ENCODE measurements at places on chromosomes 2 and 18. TPM values are rescaled to one million over a fixed set of nuclear protein-coding genes. Genes with fewer than 3 reads are reported as not detected.

- DNase-seq: no peak
Measured at GRCh38 chr2:217331523-217332416, 471.9 kb upstream of the TNP1 start.

DNA sequence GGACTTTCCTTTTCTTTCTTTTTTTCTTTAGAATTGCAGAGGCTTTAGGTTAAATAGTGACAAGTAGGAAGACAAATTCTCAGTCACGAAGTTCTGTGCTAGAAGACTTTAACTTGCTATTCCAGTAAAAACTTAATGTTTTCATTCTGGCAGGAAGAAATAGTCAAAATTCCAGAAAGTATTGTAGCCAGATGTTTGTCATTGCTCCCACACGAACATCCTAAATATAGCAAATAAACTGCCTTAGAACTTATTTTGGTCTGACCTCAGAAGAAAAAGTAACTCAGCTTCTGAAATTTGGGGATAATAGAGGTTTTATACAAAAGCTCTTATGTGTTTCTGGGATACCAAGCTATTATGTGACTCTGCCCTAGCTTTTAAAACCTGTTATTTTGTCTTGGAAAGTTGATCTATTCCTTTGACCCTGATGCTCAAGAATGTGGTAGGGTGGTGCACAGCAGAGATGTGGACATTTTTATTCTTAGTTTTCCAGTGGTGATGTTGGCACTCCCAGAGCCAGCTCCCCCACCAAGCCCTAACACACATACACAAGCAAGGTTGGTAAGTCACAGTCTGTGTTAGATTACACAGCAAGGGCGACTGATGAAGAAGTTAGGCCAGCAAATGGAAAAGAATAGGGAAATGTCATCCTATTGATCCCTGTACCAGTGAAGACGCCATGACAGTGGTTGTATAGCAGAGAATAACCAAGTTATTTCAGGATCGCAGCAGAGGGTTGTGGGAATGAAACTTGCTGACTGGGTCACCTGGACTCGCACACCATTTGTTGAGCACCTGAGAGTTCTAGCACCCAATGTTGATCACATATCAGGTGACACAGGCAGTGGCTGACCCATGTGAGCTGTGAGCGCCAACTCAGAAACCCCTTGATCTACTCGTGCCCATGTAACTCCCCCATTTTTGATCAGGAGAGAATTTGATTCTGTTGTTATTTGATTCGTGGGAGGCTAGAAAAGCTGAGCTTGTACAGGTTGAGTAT lies 23.7 kb downstream of the FARP2 start:
- no peak for DNase-seq

Gene UGT1A5
- 3.2 TPM for total RNA-seq

GRCh38 chr18:54031243-54031642 lies 193.2 kb downstream of the MBD2 start:
- no peak for DNase-seq

- DNase-seq: no peak
Measured at GRCh38 chr2:98565941-98566340, 42.4 kb downstream of the COA5 start.

Gene IL18R1
- 3.3 TPM for total RNA-seq

DNA sequence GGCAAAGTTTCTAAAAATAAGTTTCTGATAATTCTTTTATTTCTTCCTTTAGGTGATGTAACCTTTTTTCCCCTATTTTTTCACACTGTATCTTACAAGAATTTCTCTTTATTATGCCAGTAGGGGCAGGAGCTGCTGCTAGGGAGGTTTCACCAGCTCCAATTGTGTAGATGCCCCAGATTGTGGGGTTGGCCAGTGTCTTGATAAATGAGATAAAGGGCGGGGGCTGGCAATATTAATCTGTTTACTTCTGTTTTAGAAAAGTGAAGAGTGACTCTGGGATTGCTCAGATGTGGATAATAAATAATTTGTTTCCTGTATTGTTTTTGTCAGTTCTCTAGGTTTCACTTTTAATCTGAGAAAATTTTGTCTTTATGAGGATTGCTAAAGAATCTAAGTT lies 190.4 kb downstream of the MC4R start:
- DNase-seq: no peak

Gene COL4A4
- total RNA-seq: 0.23 TPM

Gene ERBB4
- 1.5 TPM for total RNA-seq

DNA sequence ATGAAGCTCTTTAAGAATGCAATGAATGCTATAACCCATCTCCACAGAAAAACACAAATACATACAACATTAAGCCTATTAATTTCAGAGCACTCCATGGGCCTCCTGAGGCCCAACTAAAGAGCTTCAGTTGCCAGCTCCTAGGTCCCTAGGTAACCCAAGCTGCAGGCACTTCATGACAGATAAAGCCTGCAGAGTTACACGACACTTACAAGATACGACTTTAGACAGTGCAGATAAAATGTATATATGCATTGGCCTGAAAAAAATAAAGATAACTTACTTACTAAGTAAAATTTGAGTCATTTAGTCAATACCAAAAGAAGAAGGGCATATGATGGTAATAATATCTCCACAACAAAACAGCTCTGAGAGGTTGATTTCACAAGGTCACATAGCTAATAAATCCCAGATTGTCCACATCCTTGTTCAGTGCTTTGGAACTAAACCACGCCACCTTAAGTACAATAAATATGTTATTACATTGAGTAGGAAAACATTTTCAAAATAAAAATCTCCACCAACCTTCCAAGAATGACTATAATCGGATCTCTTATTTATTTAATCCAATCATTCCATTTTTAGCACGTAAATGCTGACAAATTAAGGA lies 3.4 kb downstream of the MAP4K3 start:
- no peak for DNase-seq

- no peak for DNase-seq
Measured at GRCh38 chr2:100630473-100630977, 67.7 kb downstream of the PDCL3 start.

GRCh38 chr2:67642046-67642382 lies 244.9 kb downstream of the ETAA1 start:
- no peak for DNase-seq

Gene C2orf80
- total RNA-seq: not detected

Gene RGPD5
- 7.7 TPM for total RNA-seq

- no peak for DNase-seq
Measured at GRCh38 chr2:106948540-106948939, 62.6 kb upstream of the ST6GAL2 start.

- no peak for DNase-seq
Measured at GRCh38 chr2:55152475-55153412, 79.3 kb downstream of the CLHC1 start.

GRCh38 chr2:120229341-120229740 lies 6.1 kb upstream of the TMEM185B start:
- peak; percentile 52 for DNase-seq

DNA sequence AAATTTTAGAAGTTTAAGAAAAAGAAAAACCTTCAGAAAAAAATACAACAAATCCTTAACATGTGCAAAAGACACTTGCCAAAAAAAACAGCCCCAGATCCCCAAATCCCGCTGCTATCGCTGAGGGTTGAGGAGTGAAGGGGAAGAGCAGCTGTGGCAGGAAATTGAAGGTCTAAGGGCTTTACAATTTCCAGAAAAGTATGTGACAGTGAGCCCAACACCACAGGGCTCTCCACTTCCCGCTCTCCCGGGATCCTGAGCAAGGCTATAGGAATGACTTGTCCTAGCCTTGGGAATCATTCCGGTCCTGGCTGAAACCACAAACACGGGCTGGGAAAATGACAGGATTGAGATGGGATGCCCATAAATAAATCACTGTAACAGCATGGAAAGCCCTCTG lies 191.4 kb downstream of the TMEM163 start:
- DNase-seq: no peak

DNA sequence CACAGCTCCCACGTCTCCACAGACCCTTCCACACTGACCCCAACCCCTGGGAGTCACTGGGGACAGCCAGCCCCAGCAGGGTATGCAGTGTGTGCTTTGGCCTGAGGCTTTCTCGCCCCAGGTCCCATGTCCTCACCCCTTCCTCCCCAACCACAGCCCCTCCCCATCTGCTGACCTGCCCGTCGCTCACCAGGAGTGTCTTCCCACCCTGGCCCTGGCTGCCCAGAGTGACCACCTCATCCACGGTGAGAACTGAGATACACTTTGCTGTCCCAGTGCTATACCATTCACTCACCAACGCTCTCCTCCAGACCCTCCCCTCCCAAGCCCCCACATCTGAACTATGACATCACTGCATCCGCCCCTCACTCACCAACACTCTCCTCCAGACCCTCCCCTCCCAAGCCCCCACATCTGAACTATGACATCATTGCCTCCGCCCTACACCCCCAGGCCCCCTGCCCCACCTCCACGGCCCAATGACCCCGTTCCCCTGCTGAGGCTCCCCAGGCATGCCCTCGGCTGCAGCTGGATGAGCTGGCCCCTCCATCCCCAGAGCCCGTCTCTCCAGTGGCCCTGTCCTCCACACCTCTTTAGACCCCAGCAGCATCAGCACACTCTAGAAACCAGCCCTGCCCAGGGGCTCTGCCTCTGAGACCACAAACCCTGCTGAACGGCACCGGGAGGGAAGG lies 55.2 kb downstream of the ANKMY1 start:
- peak; percentile 76 for DNase-seq

Gene LYPD6
- total RNA-seq: 1.9 TPM

GRCh38 chr2:173997753-173998152 lies 32.6 kb upstream of the SP3 start:
- DNase-seq: no peak

DNA sequence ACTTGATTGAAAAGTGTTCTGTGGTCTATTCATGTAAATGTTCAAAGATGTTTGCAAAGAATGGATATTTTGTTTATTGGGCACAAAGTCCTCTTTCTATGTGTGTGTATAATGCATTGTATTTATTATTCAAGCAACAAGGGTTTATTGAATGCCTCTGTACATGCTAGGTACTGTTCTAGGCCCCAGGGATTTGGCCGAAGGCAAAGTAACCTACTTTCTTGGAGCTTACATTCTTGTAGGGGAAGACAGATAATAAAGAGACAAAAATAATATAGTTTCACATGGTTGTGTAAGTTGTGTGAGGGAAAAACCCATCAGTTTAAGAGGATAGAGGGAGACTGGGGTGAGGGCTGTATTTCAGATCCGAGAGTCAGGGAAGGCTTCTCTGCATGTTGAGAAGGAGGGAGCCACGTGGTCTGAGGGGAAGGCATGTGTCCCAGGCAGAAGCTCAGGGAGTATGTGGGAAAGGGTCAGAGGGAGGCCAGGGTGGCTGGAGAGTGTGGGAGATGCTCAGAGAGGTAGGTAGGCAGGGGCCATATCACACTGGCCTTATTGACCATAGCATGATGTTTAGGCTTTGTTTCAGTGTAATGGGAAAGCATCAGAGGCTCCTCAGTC lies 40.4 kb upstream of the GPR155 start:
- DNase-seq: no peak

Gene NEU2
- total RNA-seq: 6.2 TPM

Gene MGAT5
- total RNA-seq: 16.9 TPM

Gene UGT1A6
- total RNA-seq: 7.4 TPM

- peak; percentile 72 for DNase-seq
Measured at GRCh38 chr2:241815477-241816430, 6.8 kb downstream of the NEU4 start.

Gene IL1F10
- 20.6 TPM for total RNA-seq
